NCI-H187 treated with DMSO at 0.1 percent for 48 hours (cell line): ENCODE measurements at places on chromosomes 16 and 17.

GRCh38 chr16:19722269-19722952 is 4.3 kb downstream of the IQCK start:
- no peak for DNase-seq

GRCh38 chr17:40945414-40945813 is 8.0 kb upstream of the KRT23 start:
- no peak for DNase-seq

DNA sequence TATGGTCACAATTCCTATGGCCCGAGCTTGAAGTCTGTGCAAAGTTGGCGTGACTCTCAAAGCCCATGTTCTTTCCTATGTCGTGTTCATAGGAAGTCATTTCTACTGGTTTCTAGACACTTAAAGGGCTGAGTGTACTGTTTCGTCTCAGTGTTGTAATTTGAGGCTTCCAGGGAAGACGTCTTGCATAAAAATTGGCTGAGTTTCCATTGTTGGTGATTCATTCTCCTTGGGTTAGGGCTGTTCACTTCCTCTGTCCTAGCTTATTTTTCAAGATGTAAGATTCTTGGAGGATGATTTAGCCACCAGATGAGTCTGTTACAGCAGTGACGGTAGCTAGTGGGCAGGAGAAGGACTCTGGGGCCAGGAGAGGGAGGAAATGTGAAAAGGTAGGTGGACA is 43.1 kb downstream of the PIK3R5 start:
- no peak for DNase-seq

- no peak for DNase-seq
Observed at GRCh38 chr17:50319306-50320004, 26.5 kb upstream of the XYLT2 start.

- no peak for DNase-seq
Observed at GRCh38 chr17:77319211-77320043, 178.7 kb downstream of the SEC14L1 start.
